ENCODE measurements at places on chromosomes 2 and 18. TPM values are rescaled to one million over a fixed set of nuclear protein-coding genes. Genes with fewer than 3 reads are reported as not detected.

Gene TCF23
- total RNA-seq = not detected

DNA sequence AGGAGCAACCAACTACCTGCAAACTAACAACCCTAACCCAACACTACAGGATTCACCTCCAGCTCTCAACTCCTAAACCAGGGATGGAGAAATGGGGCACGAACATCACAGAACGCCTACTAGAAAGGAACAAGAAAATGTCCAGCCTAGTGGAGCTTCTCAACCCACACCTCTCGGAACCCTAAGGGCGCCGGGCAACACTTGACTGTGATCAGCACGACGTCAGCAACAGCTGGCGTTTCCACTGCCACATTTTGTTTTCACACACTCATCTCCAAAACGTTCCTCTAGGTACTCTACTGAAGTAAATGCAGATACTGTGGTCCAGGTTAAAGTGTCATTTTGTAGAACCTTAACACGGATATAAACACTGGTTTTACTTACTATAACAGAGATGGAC is 4.2 kb downstream of the RNASEH1 start:
- H3K36me3 ChIP-seq = peaks cover 84% of the 10 kb centered on the region
- DNase-seq = no peak
- no peaks in the 10 kb centered on the region for H3K27me3 ChIP-seq
- no peak overlapping the region for H3K27ac ChIP-seq
- H3K4me3 ChIP-seq = no peak overlapping the region

DNA sequence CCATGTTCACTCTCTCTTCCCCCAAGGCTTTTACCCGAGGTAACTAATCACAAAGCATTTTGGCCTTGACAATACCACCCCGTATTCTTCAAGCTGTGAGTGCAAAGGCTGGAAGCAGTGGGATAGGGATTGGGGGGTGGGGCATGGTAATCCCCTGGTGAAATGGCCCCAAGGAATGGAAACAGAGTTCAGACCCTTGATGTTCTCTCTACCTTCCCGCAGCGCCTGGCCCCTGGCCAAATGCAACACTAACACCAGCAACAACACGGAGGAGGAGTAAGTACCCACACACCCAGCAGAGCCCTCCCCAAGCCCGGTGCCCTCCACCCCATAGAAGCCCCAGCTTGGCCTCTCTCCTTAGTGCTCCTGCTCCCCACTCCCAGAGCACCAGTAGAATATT is 36.9 kb downstream of the CNGA3 start:
- no peak overlapping the region for H3K4me3 ChIP-seq
- peaks cover 6% of the 10 kb centered on the region for H3K4me1 ChIP-seq
- H3K27me3 ChIP-seq = peaks cover 100% of the 10 kb centered on the region
- H3K27ac ChIP-seq = no peak overlapping the region
- no peak for DNase-seq
- no peaks in the 10 kb centered on the region for H3K36me3 ChIP-seq

GRCh38 chr2:50955081-50955480 is 76.9 kb downstream of the NRXN1 start:
- H3K4me1 ChIP-seq = peaks cover 16% of the 10 kb centered on the region
- no peak overlapping the region for H3K4me3 ChIP-seq
- no peaks in the 10 kb centered on the region for H3K36me3 ChIP-seq
- H3K27me3 ChIP-seq = no peaks in the 10 kb centered on the region
- H3K27ac ChIP-seq = no peak overlapping the region

GRCh38 chr2:677959-678550 is 849 bp upstream of the TMEM18 start:
- H3K27ac ChIP-seq = peak overlapping the region; percentile 90
- peaks cover 20% of the 10 kb centered on the region for H3K4me1 ChIP-seq
- peak overlapping the region; percentile 98 for H3K4me3 ChIP-seq
- H3K27me3 ChIP-seq = no peaks in the 10 kb centered on the region
- no peak for DNase-seq

GRCh38 chr2:222319586-222320435 is 21.0 kb upstream of the PAX3 start:
- peaks cover 18% of the 10 kb centered on the region for H3K36me3 ChIP-seq
- H3K27me3 ChIP-seq = peaks cover 5% of the 10 kb centered on the region
- no peak overlapping the region for H3K27ac ChIP-seq
- peak overlapping the region; percentile 97 for H3K4me3 ChIP-seq
- no peaks in the 10 kb centered on the region for H3K4me1 ChIP-seq
